T follicular helper cell (primary cell): ENCODE measurements at places on chromosomes 7 and 10.

GRCh38 chr10:28355376-28355775, 52.5 kb upstream of the MPP7 start:
- no peak for DNase-seq

DNA sequence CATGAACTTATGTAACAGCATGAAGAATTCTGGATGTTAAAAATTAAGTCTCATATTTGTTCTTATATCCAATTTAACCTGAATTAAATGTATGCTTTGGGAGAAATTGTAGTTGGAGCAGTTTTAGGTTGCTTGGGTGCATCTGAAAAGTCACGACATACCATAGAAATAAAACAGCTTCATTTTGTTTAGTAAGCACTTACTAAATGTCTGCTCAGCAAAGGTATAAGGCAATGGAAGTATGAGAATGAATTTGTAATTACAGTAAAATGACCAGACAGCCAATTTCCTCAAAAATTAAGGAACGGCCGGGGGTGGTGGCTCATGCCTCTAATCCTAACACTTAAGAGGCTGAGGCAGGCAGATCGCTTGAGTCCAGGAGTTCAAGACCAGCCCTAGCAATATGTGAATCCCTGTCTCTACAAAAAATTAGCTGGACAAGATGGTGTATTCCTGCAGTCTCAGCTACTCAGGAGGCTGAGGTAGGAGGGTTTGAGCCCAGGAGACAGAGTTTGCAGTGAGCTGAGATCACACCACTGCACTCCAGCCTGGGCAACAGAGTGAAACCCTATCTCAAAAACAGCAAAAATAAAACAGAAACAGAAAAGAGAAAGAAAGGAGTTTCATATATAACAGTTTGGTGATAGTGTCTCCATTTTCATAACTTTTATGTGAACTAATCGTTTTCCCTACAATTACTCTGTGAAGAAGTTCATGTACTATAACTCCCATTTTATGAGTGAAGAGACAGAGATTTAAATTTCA, 47.2 kb upstream of the KLF6 start:
- DNase-seq: no peak

DNA sequence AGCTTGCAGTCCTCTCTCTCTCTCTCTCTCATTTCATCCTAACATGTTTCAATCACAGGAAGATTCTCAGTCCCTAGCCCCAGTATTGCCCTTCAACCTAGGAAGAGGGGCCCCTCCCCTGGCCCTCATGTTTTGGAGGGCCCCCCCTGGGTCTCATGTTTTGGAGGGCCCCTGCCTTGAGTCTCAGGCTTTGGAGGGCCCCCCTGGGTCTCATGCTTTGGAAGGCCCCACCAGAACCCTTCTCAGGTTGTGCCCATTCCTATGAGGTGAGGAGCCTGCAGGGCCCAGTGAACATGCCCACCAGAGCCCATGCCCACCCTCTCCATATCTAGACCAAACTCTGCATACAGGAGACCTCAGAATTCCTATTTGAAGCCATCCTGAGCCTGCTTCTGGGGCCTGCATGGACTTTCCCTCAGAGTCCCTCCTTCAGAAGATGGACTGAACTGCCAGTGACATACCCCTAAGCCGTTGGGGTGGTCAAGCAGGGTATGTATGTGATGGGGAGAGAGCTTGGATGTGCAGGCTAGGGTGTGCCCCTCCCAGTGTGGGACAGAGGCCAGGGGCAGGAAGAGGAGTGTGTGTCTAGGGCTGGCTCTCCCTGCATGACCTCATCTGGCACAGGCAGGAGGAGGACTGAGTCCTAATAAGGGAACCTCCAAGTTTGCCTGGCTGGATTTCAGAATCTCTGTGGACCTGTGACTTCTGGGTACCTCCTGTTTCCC, 8.1 kb upstream of the VDAC2 start:
- no peak for DNase-seq

- DNase-seq: no peak
Observed at GRCh38 chr10:88415533-88416130, 167.5 kb downstream of the RNLS start.

DNA sequence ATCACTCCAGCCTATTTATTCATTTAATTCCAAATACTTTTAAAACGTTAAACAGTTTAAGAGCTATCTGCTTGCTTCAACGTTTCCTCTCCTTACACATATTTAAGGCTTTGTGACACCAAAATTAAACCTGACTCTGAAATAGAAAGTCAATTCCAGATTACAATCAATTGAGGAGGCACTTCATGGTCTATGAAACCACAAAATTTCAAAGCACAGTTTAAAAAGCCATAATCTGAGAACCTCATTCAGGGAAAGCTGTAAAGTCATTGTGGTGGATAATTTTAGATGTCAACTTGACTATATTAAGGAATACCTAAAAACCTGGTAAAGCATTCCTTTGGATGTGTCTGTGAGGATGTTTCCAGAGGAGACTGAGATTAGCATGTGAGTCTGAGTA, 6.2 kb downstream of the SNX13 start:
- no peak for DNase-seq

DNA sequence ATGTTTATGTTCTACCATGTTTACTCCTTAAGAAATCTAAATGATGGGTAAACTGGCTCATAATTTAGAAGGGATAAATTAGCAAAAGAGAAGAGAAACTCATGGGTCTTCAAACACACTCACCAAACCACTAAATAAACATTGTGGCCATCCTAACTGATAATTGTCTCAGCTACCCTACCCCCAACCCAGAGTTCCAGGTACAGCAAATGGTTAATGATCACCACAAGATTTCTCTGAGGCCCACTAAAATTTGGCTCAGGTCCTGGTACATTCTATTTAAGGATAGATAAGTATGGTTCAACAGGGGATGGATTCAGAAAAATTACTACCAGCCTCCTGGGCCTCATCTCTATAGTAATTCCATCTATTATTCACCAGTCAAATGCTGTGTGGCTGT, 21.4 kb downstream of the SLC25A13 start:
- DNase-seq: no peak

DNA sequence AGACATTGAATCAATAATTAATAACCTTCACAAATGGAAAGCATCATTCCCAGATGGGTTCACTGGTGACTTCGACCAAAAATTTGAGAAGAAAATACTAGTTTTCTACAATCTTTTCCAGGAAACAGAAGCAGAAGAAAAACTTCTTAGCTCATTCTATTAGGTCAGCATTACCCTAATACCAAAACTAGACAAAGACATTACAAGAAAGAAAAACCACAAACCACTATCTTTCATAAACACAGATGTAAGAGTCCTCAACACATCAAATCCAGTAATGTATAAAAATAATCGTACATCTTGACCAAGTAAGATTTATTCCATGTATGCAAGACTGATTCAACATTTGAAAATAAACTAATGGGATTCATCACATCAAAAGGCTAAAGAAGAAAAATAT, 64.0 kb upstream of the CDK1 start:
- DNase-seq: no peak

GRCh38 chr10:87064651-87065050, 30.0 kb downstream of the GLUD1 start:
- no peak for DNase-seq

- no peak for DNase-seq
Observed at GRCh38 chr10:116470768-116471415, 43.2 kb downstream of the PNLIPRP3 start.

GRCh38 chr10:88474884-88475844, 108.0 kb downstream of the RNLS start:
- DNase-seq: no peak

- no peak for DNase-seq
Observed at GRCh38 chr10:5563321-5563961, 38.7 kb downstream of the CALML3 start.

- no peak for DNase-seq
Observed at GRCh38 chr7:477626-478220, 41.9 kb downstream of the PDGFA start.

- DNase-seq: no peak
Observed at GRCh38 chr7:47510192-47510591, 71.7 kb downstream of the TNS3 start.

DNA sequence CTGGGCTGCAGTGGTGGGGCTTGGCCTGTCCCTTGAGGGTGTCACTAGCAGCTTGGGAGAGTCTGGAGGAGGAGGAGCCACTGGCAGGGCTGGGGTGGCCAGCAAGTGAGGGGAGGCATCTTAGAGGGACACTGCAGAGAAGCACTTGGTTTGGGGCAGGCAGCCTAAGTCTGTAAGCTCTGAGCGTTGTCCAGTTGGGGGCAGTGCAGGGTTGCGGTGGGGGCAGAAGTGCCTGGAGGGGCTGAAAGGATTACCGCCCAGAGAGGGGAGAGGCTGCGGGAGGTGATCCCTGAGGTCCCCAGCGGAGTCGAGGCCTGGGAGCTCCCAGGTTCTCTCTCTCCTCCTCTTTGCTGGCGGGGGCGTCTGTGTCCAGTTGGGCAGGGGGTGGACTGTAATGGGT, 7.4 kb downstream of the ADCYAP1R1 start:
- no peak for DNase-seq

GRCh38 chr10:59561477-59562121, 148.1 kb downstream of the SLC16A9 start:
- no peak for DNase-seq

- DNase-seq: no peak
Observed at GRCh38 chr7:33701189-33701740, 204.1 kb upstream of the BMPER start.

DNA sequence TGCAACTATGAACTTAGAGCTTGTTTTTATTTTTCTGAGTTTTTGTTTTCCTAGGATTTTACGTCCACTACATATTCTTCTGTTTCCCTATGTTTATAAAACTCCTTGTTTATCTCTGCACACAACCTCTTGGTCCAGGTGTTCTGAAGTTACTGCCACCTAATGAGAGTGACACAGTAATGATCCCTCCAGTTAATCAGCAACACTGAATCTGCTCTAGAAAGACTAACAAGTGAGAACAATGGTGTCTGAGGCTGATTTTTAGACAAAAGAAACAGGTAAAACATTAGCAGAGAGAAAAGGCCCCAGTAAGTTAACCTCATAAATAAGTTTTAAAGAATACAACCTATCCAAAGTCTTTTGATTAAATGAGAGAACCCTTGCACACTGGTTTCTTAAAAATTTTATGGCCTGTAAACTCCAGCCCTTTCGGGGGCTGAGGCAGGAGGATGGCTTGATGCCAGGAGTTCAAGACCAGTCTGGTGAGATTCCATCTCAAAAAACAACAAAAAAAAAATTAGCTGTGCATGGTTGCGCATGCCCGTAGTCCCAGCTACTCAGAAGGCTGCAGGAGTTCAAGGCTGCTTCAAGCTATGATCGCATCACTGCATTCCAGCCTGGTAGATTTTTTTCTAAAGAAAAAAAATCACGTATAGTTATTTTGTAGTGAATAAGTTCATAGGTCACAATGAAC, 397.6 kb downstream of the MAGI2 start:
- no peak for DNase-seq

GRCh38 chr7:120169996-120170783, 102.8 kb upstream of the KCND2 start:
- DNase-seq: no peak

- no peak for DNase-seq
Observed at GRCh38 chr7:31457551-31457950, 56.3 kb upstream of the ITPRID1 start.

DNA sequence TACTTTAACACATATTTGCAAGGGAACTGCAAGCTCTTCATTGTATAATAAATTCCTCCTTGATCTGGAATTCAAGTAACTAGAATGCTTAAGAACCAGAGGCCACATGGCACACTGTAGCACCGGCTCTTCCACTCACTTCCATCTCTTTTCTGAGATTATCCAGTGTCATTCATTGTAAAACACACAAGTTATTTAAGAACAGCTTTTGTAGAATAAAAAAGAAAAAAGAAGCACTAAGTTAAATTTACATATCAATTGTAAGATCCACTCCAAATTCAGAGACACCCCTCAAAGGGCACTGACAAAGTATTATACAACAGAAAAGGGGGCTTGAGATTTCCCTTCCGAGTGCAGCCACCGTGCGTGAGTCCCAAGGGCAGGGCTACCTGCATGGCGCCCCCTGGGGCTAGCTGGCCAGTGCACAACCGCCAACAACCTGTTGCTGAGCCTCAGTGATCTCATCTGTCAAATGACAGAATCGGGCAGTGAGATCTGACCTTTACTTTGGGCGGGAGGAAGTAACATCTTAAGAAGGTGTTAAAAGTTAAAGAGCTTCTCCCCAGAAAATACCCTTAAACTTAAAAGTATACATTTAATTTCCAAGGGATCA, 12.5 kb downstream of the GLI3 start:
- no peak for DNase-seq

- DNase-seq: no peak
Observed at GRCh38 chr10:109892117-109892516, 31.2 kb downstream of the XPNPEP1 start.

GRCh38 chr10:101047268-101047667, 14.5 kb upstream of the KAZALD1 start:
- DNase-seq: no peak

DNA sequence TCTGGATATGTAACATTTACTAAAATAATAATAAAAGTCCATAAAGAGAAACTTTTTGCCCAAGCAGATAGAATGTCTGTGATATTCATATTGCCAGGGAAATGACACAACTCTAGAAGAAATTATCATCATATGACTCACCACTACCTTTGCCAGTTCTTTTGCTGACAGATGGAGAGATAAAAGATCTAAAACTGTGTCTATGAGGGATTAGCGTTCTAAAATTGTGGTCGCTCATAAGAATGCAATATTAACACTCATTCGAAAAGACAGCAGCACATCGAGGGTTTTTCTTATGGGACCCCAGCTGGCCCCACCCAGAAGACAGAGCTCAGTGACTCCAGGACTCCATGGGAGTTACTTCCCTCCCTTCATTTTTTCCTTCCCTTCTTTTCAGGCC, 16.6 kb upstream of the LANCL2 start:
- no peak for DNase-seq

GRCh38 chr7:138538518-138538917, 78.5 kb downstream of the TRIM24 start:
- no peak for DNase-seq

GRCh38 chr7:25238066-25238725, 9.9 kb upstream of the NPVF start:
- DNase-seq: no peak

DNA sequence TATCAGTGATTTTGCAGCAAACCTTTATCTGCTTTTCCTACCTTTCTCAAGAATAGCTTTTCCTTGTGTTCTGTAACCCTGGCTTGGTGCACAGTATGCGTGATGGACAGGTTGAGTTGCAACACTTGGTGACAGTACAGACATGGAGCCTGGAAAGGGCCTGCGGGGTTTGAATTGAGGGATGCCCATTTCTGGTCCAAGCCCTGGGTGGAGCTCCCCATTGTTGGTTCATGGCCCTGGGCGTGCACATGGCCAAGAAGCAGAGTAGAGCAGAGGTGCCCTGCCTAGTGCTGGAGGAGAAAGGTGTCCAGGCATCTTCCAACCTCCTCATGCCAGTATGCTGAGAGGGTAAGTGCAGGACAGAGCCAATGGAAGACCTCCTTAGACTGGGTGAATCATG, 106.6 kb upstream of the MKLN1 start:
- DNase-seq: no peak

- DNase-seq: no peak
Observed at GRCh38 chr7:35721288-35721687, 26.4 kb upstream of the HERPUD2 start.
